ENCODE measurements at places on chromosomes 5 and 9.
A peak's percentile ranks its signal among the peaks of the same experiment; 100 is the strongest.

DNA sequence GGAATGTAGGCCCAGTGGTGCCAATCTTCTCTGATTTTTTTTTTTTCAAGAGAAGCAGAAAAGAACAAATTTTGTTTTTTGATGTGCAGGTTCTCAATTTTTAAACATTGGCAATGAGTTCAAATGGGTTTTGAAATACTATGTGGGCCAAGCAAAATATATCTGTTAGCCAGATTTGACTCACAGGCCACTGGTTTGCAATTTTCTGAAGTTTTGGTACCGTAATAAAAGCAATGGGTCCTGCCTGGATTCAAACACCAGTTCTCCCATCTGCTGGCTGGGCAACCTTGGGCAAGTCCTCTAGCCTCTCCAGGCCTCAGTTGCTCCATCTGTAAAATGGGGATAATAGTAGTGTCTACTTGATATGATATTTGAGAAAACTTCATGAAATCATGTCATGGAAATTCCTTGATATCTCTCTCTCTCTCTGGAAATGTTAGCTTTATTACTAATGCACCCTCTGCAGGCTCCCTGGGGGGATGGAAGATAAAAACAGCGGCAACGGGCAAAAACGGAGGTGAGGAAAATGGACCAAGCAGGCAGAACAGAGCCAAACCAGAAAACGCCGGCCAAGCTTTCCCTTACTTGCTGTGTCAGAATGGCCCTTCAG is 63.4 kb downstream of the SMIM23 start:
- DNase-seq, result no peak

DNA sequence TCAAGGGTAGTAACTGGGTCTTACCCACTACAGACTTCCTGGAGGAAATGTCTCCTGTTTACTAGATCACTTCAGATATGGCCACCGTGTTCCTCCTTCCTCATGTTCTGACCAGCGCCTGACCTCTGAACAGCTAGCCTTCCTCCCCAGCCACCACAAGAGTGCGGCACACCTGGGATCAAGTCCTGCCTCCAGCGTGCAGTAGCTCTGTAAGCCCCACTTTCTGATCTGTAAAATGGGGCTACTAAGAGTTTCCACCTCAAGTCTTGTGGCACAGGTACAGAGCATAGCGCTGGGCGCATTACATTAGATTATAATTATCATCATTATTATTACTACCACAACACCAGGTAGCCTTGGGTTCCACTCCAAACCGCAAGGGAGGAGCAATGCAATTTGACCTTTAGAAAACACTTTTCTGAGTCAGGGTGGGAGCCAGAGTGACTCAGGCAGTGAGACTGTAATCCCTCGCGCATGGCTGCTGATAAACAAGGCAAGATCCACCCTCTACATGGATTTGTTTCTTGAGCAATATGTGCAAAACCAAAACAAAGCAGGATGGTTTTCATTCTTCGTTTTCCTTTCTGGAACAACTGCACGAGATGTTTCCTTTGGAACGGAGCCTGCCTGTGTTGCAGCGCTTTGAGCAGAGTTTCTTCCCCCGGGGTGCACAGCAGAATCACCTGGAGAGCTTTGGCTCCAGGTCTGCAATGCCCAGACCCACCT is 65.0 kb upstream of the ANGPTL2 start:
- no peak for DNase-seq

GRCh38 chr9:137163365-137163715 is 6.5 kb downstream of the LRRC26 start:
- DNase-seq, result no peak

GRCh38 chr5:14420101-14420811 is 161.3 kb upstream of the OTULINL start:
- DNase-seq, result no peak

DNA sequence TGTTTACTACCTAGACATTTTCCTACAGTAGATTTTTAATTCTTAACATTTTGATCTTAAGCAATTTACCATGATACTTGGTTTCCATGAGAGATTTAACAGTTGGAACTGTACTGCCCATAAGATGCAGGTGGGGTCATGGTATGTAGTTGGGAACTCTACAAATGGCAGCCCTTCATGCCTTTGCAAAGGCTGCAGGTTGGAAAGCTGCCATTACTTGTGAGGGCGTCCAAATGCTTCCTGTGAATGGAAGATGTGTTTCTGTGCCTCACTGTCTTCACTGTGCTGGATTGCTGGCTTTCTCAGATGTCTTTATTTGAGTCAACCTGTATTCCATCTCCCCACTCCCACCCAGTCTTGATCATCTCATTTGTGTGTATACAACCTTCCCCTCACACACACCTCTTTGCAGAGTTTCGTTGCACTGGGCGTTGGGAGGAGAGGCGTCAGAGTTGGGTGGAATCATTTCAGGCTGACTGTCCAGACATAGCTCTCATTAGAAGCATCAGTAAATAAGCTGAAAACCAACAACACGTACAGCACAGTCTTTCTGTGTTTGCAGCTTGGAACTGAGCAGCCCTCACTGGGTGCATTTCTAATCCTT is 14.8 kb upstream of the ABL1 start:
- peak; percentile 32 for DNase-seq

- no peak for DNase-seq
Measured at GRCh38 chr5:109589986-109590385, 99.7 kb upstream of the MAN2A1 start.

- no peak for DNase-seq
Measured at GRCh38 chr9:107542411-107543157, 53.0 kb upstream of the KLF4 start.

DNA sequence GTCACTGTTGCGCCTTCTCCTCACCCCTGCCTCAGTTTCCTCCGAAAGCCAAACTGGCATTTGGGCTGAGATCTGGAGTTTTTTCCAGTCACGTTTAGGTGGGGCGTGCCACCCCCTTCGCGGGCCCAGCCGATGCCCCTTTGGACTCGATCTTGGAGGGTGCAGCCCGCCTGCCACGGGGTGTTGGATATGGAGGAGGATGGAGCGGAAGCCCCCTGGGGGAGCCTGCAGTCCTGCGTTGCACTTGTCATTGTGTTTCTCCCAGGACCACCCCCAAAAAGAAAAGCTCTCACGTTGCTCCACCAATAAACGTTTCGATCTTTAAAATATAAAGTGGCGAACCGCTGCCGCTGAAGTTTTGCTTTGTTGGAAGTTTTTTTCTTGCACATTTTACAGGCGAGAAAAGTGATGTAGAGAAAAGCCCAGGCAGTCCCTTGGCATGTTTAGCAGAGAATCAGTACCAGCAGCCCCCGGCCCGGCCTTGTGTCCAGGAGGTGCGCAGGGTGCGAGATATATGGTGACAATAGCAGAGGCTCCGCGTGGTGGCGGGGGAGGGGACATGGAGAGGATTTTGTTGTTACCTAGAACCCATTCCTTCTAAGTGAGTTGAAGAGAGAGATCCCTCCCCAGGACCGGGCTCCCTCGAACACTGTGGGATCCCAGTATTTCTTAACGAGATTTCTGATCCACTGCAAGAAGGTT is 681 bp downstream of the F2R start:
- DNase-seq, result no peak

DNA sequence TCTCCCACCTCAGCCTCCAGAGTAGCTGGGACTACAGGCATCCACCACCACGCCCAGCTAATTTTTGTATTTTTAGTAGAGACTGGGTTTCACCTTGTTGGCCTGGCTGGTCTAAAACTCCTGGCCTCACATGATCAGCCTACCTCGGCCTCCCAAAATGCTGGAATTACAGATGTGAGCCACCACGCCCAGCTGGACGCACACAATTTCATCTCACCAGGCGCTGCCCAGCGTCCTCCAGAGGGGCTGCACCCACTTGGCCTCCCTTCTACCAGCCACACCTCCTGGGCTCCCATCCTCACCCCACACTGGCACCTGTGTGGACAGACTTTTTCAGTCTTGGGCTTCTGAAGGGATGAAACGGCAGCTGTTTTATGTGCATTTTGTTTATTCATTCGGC is 3.8 kb upstream of the EXOC3 start:
- DNase-seq, result no peak

- no peak for DNase-seq
Measured at GRCh38 chr5:145473042-145473642, 362.0 kb downstream of the PRELID2 start.

GRCh38 chr9:90044710-90045151 is 439.9 kb downstream of the GADD45G start:
- no peak for DNase-seq

GRCh38 chr5:139734539-139734916 is 61.1 kb upstream of the PSD2 start:
- no peak for DNase-seq

GRCh38 chr5:40551496-40552491 is 127.9 kb upstream of the PTGER4 start:
- no peak for DNase-seq

DNA sequence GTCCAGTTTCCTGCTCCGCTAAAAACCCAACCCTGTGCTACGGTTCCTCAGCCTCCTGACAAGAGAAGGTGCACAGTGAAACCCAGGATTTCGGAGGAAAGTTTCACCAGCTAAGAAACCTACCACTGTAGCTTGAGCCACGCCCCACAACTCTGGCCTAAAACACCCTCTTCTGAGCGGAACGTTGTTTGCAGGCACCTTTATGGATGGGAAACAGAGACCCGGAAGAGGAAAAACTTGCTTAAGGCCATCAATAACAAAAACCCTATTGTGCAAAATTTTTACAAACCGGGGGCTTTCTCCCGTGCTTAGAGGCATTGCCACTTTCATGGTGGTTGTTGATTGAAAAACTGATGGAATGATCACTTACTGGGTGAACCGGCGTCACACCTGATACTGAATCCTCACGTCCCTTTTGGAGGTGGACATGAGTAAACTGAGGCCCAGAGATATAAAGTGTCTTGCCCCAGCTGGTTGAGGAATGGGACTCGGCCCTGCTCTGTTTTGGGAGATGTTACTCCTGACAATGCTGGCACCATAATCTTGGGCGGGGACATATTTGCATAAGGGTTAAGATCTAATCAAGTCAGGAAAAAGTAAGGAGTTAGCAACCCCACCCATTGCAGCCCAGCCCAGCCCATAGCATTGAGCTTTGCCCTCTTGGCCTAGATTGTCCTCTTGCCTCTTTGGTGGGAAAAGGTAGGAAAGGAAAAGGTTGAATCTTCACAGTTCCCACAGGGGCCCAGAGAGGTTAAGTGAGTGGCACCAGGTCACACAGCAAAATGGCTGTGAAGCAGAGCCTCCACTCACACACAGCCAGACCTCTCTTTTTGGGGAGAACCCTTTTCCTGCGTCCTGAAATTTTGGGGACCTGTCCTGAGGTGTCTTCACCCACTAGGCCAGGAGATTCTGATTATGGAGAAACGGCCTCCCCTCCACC is 23.2 kb upstream of the PTGS1 start:
- DNase-seq, result no peak

DNA sequence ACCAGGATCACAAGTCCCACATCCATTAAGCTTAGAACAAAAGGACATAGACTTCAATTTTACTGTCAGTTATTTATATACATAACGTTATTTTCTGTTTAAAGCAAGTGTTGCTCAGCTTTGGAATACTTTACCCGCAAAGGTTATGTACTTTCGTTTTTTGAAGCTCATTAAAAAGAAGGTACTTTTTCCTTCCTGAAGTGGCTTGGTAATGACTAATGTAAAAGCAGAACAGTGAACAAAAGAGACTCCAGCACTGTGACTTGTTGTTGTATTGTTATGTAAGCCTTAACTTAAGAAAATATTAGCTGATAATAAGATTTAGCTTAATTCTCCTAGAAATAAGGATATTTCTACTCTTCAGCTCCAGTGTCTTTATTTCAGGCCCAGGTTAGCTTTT is 97.3 kb upstream of the SLCO6A1 start:
- no peak for DNase-seq

- DNase-seq, result no peak
Measured at GRCh38 chr9:133789778-133790177, 51.6 kb upstream of the SARDH start.

DNA sequence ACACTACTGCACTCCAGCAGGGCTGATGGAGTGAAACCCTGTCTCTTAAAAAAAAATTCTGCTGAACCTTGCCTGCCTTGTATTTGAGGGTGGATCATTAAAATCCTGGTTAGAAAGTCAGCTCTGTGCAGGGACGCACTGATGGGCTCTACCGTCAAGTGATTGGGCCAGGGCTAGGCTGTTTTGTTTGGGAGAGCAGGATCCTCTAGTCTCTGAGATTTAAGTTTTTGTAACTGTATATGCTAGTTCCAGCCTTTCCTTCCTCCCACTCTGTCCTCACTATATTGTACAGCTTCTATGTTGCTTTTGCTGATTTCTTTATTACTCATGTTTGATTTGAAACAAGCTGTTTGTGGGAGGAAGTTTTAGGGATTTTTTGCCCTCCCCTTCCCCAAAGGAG is 11.5 kb downstream of the DDX4 start:
- no peak for DNase-seq

GRCh38 chr5:153135411-153135810 is 355.1 kb upstream of the GRIA1 start:
- DNase-seq, result no peak

DNA sequence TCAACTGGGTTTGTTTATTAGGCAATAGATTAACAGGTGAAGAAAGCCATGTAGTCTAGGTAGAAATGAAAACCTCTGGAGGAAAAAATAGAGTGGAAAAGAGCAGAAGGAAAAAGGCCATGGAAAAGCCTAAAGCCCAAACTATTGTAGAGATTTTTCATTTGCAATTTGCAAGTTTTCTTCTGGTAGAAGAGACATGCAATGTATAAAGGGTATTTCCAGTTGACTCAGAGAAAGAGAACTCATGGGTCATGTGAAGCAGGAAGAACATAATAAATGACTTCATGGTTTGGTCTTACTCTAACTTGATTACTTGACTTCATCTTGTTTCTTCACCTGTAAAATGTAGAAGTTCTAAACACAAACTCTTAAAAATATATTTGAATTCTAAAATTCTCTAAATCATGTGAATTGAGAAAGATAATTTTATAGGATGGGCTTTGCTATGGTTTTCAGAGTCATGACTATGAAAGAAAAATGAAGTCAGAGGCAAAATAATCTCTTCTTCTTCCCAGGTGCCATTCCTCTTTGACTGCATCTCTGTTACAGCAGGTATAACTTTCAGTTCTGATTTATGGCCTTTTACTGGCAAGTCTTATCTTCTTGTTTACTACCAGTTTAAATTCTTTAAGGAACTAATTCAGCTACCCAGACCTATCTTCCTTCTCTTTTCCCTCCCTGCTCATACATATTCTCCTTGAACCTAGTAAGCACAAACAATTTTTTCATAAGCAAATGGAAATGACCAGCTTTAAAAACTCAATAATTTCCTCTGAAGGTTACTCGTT is 47.7 kb upstream of the TMC1 start:
- DNase-seq, result no peak

DNA sequence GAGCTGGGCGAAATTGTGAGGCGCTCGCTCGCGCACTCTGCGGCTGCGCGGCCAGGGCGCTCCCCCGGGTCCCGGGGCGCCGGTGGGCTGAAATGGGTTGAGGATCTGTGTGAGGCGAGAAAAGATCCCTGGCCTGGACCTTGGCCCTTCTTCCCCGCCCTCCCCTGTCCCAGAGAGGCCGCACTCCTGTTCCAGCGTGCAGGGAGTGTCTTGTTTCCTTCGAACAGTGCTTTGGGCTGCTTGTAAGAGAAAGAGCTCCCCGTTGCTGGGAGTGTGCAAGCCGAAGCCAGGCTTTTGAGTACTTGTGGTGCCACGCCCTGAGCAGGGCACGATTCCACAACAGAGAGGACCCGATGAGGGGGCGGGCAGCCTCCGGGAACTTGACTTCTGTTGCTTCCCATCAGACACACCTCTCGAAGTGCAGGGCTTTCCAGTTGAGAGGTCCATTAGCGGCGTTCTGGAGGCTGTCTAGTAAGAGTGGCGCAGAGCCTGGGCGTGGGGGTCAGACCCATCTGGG is 535 bp downstream of the DOLPP1 start:
- no peak for DNase-seq

GRCh38 chr5:109041317-109041716 is 293.6 kb downstream of the FER start:
- no peak for DNase-seq

All from hippocampal formation (tissue), 2 donors.